Esophagus muscularis mucosa (tissue), 4 donors: ENCODE measurements at places on chromosomes 5 and 9. TPM values are rescaled to one million over a fixed set of nuclear protein-coding genes. Genes with fewer than 3 reads are reported as not detected.

DNA sequence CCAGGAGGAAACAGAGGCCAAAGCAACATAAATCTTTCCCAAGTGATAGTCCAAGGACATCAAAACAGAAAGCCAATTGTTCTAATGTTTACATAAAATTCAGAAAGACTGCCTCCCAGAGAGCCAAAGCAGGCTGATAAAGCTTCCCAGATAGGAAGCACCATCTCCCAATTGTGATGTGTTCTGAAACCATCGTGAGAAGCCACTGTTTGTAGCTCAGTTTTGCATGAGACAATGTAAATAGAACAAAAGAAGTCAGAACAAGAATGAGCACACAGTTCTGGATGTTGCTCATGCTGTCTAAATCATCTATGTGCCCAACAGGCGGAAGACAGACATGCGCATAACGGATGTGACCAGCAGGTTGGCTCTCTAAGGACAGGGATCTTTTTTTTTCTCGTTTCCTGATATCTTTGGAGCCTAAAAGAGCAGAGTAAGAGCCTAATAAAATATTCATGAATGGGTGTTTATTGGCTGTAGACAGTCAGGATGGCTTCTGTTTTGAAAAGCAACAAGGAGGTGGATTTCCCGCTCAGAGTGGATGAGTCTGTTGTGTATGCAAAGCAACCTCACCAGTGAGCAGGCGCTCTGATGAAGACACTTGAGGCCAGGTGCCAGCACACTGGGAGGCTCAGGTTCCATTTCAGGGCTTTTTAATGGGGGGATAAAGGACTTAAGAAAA lies 113.6 kb downstream of the GNA14 start:
- DNase-seq: no peak

- DNase-seq: no peak
Observed at GRCh38 chr5:178201927-178202235, 2.5 kb upstream of the HNRNPAB start.

DNA sequence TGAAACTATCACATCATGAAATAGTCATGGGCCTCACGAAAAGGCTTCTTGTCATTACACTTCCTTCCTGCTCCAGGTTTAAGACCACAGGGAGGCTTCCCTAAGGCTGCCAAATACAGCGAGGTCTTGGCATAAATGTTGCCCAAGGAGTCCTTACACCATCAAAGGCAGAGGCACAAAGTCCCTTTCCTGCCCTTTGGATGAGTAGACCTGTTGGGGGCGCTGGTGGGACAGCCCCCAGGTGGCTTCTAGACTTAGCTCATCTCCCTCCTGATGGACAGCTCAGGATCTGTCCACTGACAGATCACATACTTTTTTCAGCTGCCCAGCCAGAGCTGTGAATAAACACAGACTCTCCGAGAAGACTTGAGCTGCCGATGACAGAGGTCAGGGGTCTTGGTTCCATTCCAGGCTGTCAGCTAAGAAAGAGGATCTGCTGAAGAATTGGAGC lies 15.5 kb upstream of the MEGF9 start:
- no peak for DNase-seq

- DNase-seq: no peak
Observed at GRCh38 chr9:77735494-77735893, 87.4 kb upstream of the GNA14 start.

- no peak for DNase-seq
Observed at GRCh38 chr5:141495453-141495811, 6.6 kb downstream of the PCDHGC5 start.

- DNase-seq: no peak
Observed at GRCh38 chr9:102506406-102506805, 488.7 kb upstream of the CYLC2 start.

DNA sequence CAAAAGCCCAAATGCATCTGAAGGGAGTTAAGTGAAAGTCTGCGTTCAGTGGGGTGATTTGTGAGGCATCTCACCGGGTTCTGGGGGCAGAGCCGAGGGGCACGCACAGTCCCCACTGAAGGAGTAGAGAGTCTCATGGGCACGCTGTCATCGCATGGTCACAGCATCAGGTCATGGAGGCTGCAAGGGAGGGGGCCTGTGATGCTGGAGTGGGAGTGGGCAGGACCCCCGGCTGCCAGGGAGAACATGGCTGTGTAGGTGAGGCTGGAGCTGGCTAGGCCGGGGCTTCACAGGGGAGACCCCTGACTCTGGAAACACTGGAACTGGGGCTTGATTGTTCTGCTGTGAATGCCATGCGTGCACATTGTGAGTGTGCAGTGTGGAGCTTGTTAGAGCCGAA lies 360.5 kb downstream of the IRX2 start:
- no peak for DNase-seq

GRCh38 chr5:172144291-172144815 lies 43.7 kb downstream of the STK10 start:
- DNase-seq: no peak

DNA sequence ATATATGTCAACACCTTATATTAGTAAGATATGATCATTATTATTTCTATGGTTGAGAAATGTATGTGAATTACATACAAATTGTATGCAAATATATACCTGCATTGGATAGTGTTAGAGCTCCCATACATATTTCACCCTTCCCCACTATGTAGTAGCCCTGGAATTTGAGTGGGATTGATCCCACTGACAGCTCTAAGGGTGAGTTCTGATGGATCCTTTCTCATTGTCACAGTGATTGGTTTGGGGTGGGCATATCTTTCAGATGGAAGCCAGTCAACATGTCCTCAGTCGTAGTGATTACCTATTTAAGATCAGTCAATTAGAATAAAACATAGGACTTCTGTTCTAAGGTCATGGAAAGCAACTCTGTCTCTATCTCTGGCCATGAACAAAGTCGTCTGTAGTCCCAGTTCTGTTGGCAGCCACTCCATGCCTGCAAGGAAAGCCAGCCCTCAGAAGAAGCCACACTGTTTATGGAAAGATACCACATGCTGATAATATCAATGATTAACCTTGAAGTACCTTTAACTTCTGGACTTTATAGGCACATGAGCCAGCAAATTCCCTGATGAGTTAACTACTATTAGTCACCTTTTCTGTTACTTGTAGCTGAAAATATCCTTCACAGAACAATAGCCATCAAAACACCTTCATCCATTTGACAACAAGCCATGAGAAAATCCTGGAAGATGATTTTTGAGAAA lies 5.1 kb upstream of the CCDC192 start:
- DNase-seq: no peak

DNA sequence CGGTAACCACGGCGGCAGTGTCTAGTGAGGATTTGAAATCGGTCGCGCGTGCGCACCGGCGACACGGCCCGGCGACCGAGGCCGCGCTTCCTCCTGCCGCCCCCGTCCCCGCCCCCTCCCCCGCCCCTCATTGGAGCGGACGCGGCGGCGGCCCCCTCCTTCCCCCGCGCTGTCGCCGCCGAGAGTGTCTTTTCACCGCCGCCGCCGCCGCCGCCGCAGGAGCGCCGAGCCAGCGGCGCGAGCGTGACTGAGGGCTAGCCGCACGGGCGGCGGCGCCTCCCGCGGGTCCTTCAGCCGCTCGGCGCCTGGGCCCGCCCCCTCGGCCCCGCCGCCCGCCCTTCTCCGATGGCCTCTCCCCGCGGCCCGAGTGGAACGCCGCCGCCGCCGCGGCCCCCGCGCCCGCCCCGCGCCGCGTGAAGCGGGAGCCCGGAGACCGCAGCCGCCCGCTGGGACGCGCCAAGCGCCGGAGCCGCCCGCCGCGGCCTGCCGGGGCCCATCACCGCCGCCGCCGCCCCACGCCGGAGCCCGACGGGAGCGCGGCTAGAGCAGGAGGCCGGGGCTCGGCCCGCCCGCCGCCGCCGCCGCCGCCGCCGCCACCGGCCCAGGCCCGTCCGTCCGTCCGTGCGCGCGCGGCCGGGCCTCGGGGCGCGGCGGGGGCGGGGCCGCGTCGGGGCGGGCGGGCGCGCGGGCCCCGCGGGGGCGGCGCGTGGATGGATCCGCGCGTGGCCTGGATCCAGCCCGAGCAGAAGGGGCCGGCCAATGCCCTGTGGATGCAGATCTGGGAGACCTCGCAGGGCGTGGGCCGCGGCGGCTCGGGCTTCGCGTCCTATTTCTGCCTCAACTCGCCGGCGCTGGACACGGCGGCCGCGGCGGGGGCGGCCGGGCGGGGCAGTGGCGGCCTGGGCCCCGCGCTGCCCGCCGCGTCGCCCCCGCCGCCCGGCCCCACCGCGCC lies at the start of gene TENT4A:
TSS of gene TENT4A (plus strand) at position 159 of the 952 bp plus-strand sequence. CDS start at position 711, 552 bp downstream.
- DNase-seq: peak; percentile 37

- no peak for DNase-seq
Observed at GRCh38 chr5:74095871-74096270, 469.9 kb downstream of the ARHGEF28 start.

DNA sequence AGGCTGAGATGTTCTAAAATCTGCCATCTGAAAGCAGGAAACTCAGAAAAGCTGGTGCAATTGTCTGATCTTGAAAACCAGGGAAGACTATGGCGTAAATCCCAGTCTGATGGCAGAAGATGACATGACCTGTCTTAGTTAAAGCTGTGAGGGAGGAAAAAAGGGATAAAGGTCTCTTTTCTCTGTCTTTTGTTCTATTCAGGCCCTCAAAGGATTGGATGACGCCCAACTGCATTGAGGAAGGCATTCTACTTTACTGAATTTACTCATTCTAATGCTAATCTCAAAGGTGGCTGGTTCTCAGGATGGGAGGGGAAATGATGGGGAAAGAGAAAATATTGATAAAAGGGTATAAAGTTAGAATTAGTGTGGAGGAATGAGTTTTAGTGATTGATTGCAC lies 312.8 kb upstream of the CTNND2 start:
- no peak for DNase-seq

- no peak for DNase-seq
Observed at GRCh38 chr5:122591828-122592227, 183.1 kb upstream of the SNX2 start.

DNA sequence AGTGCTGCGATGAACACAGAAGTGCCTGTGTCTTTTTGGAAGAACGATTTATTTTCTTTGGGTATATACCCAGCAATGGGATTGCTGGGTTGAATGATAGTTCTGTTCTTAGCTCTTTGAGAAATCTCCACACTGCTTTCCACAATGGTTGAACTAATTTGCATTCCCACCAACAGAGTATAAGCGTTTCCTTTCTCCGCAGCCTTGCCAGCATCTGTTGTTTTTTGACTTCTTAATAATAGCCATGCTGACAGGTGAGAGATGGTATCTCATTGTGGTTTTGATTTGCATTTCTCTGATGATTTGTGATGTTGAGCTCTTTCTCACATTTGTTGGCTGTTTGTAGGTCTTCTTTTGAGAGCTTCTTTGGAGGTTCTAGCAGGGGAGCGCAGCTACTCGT lies 134.6 kb downstream of the TENT4A start:
- DNase-seq: no peak

DNA sequence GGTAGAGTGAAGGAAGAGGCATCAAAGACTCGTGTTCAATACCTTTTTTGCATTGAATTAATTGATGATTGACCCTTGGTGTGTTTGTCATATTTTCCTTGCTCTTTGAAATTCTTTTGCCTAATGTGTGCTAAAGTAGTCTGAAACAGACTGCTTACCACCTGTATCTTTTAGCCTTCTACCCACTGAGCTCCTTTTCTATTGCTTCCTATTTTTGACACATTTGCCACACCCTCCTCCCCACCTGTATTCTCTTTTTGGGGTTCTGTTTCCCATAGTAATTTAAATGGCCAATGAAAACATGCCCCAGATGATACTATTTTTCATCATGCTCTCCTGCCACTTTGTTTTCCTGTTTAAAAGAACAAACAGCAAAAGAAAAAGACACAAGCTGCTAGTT lies 78.5 kb downstream of the ZCCHC7 start:
- no peak for DNase-seq

GRCh38 chr9:70625078-70625477 lies 210.6 kb upstream of the KLF9 start:
- DNase-seq: no peak

- DNase-seq: peak; percentile 42
Observed at GRCh38 chr5:154260224-154260927, 69.8 kb downstream of the GALNT10 start.

GRCh38 chr9:30280229-30280900 lies 2104.1 kb upstream of the ACO1 start:
- DNase-seq: no peak

DNA sequence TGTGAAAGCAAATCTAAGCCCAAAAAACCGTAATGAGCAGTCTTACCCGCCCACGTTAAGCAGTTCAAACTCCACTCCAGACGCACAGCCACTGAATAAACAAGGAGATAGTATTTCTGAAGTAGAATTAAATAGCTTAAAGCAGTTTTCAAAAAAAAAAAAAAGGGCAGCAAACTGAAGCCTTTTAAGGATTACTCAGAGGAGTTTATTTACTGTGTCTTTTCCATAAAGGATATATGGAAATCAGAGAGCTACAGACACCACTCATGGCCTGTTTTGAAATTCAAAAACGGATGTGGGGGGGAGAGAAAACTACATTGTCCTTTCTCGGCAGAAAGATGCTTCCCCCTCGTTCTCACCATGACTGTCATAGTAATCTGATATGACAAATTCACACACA lies 83.7 kb upstream of the IRX1 start:
- no peak for DNase-seq

DNA sequence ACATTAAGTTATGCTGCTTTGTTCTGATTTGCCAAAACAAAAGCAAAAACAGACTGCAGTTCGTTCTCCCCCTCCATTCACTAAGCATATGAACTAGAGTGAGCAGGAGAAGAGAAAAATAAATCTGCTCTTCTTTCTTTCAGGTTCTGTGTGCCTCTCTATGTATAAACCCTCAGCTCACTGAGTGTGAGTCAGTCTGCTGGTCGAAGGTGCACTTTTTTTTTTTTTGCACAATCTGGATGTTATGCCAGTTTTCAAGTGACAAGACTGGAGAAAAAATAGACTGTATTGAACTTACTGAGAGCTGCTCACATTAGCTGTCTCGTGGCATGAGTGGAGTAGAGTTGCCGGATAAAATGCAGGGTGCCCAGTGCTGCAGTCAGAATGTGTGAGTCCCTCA lies 244.6 kb upstream of the ATP10B start:
- no peak for DNase-seq

- DNase-seq: no peak
Observed at GRCh38 chr5:107724642-107725041, 53.9 kb upstream of the EFNA5 start.

GRCh38 chr9:77832639-77833038 lies 184.5 kb upstream of the GNA14 start:
- no peak for DNase-seq

Gene ORM2
- total RNA-seq: not detected

Gene BTNL8
- total RNA-seq: not detected

Gene ECSCR
- total RNA-seq: 23.9 TPM

Gene ADAMTS2
- total RNA-seq: 18.4 TPM

Gene PCDHA6
- 0.69 TPM for total RNA-seq

Gene PCDHGA2
- 4.1 TPM for total RNA-seq

Gene LCN9
- not detected for total RNA-seq

Gene ZNF462
- 34.6 TPM for total RNA-seq
